Ureter (tissue), 1 donor: ENCODE measurements at places on chromosomes 6 and 20.

- no peak for DNase-seq
Measured at GRCh38 chr6:98657764-98658163, 176.6 kb upstream of the POU3F2 start.

DNA sequence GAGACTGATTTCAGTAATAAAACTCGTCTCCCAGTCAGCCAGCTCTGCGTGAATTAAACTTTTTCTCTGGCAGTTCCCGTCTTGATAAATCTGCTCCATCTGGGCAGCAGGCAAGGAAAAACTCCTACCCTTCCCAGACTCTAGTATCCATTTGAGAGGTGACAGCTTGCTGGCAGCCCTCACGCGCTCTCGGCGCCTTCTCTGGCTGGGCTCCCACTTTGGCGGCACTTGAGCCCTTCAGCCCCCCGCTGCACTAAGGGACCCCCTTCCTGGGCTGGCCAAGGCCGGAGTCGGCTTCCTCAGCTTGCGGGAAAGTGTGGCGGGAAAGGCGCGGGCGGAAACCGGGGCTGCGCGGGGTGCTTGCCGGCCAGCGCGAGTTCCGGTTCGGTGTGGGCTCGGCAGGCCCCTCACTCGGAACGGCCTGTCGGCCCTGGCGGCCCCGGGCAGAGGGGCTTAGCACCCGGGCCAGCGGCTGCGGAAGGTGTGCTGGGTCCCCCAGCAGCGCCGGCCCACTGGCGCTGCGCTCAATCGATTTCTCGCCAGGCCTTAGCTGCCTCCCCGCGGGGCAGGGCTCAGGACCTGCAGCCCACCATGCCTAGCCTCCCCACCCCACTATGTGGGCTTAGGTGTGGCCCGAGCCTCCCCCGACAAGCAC lies 21.8 kb upstream of the GMPR start:
- DNase-seq = no peak

- no peak for DNase-seq
Measured at GRCh38 chr6:141464490-141464889, 668.2 kb upstream of the GJE1 start.

DNA sequence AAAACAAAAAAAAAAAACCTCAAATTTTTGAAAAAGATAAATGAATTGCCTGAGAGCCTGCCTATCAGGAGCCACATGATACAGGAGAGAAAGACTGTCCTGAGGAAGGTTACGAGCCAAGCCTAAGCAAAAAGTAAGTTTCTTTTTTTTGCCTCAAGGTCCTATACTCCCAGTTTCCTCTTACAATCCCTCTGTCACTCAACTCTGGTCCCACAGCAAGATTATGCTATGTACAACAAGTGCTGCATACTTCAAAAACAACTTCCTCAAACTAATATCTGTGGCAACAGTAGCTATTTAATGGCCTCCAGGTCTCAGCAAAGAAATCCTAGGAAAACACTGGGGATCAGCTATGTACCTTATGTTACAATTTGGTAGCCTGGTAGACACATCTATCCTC lies 46.8 kb downstream of the PLN start:
- no peak for DNase-seq

DNA sequence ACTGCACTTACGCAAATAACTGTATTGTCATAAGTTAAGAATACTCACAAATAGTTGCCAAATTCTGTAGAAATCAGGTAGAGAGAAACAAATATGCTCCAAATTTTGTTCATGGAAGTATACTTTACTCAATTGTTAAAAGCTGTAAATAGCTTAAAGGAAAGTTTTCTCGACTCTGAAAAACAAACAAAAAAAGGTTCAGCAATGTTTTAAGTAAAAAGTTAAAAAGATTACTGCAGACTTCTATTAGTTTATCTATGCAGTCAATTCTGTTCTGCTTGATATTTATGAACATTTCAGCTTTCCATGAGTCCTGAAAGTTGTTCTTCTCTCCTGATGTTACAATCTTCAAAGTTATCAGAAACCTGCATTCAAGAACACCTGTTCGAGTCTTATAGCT lies 37.5 kb upstream of the FAM8A1 start:
- DNase-seq = no peak

DNA sequence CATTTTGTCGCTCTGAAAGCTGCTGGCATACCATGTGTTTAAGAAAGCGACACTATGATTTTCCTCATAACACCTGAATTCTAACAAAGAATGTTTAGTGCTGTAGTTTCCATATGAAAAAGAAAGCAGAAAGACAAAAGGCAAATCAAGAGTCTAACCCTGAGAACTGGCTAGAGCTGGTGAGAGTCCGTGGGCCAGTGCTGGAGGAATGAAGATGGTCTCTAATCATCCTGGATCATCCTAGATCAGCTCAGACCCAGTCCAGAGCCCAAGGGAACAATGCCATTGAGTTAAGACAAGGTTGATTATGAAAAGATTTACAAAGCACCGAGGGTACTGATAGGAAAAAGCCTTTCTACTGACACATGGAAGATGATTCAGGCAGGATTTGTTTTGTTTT lies 73.0 kb upstream of the MYLIP start:
- no peak for DNase-seq

DNA sequence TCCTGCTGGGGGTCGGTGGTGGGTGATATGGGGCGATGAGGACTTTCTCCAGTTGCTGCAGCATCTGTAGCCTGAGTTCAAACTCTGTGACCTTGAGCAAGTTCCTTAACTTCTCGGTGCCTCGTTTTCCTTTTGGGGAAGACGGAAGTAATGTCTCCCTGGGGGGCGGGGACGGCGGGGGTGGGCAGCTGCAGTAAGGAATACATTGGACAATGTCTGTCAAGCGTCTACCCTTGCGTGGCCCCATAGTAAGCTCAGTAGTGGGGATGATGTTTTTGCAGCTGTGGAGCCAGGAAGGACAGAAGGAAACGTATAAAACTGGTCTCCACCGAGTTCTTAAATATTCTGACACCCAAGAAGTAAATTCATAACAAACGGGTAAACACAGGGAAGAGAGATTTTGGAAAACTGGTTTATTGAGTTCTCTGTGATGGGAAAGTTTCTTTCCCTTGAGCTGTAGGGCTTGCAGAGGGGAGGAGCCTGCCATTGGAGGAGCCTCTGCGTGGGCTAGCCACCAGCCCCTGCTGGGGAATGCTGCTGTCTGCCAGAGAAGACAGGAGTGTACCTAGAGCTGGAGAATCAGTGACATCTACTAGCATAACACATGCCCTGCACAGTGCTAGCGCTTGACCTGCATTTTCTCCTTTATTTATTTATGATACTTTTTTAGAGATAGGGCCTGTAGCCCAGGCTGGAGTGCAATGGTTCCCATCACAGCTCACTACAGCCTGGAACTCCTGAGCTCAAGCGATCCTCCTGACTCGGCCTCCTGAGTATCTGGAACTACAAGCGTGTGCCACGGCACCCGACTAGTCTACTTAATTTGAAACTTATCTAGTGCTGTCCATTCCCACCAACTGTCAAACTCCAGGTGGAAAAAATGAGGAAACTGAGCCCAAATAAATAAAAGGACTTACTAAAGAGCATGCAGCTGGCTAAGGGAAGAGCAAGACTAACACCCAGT lies 1.2 kb upstream of the ACSS1 start:
- DNase-seq = no peak

- no peak for DNase-seq
Measured at GRCh38 chr6:99334526-99335127, 14.8 kb downstream of the FAXC start.

DNA sequence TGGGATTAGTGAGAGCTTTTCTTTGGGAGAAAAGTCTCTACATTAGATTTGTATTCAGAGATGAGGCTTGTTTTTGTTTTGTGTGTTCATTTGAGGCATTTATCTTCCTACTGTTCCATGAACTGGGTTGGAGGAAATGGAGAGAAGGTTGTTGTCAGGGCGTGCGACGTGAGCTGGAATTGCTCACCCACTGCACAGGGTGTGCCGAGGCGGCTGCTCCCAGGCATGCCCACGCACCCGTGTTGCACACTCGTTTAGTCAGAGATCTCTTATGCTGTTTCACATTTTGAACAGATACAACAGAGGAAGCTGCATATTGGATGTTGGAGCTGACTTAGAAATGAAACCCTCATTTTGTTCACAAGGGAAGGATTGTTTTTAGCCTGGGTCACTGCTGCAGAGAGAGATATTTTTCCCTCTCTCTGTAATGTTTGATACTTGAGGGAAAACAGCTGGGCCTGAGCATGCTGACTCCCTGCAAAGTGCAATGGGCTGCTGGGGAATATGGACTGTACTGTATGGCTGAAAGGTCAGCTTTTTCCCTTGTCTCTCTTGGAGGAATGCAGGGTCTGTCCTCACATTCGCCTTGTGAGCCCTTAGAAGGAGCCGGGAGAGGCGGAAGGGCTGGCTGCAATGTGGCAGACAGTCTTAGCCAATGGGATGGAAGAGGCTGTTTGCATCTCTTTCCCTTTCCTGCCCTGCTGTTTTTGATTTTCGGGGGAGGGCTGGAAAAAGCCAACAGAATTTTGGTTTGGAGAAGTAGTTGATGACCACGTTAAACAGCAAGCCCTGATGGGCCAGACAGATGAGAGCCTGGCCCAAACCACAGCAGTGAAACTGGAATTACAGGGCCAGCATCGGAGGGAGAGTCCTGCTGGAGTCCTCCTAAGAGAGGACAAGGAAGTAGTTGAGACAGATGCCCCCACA lies 170.8 kb downstream of the SASH1 start:
- DNase-seq = no peak

GRCh38 chr6:37625591-37626374 lies 71.9 kb downstream of the MDGA1 start:
- no peak for DNase-seq

DNA sequence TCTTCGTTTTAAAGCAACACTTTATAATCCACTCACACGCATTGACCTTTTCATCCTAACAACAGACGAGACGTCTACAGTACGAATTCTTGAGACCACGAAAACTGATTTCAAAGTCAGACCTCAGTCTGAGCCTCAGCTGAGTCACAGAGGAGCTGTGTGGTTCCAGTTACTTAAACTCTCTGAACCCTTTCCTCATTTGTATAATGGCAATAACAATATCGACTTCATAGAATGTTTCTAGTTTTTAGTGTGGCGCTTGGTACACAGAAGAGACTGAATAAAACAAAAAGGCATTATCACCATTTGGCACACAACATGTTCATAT lies 236.9 kb downstream of the ATXN1 start:
- no peak for DNase-seq

- no peak for DNase-seq
Measured at GRCh38 chr6:156659822-156660198, 117.4 kb upstream of the ARID1B start.

DNA sequence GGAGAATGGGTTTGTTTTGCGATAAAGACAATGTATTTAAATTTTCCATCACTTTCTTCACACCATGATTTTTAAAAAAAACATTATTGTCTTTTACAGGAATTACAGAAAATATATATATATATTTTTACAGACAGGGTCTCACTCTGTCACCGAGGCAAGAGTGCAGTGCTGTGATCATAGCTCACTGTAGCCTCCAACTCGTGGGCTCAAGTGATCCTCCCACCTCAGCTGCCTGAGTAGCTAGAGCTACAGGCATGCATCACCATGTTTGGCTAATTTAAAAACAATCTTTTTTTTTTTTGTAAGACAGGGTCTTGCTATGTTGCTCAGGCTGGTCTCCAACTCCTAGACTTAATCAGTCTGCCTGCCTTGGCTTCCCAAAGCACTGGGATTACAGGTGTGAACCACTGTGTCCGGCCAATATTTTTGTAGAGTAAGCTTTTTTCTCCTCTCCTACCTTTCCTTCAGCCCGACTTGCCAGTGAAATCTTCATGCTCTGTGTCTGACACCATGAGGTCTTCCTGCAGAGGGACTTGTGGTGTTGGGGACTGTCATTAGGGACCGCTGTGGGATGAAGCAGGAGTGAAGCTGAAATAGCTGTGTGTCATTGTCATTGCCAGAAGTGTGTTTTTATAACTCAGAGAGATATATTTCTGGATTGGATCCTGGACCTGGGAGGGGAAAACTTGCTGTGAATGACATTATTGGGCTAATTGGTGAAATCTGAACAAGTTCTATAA lies 13.2 kb downstream of the DSP start:
- no peak for DNase-seq

DNA sequence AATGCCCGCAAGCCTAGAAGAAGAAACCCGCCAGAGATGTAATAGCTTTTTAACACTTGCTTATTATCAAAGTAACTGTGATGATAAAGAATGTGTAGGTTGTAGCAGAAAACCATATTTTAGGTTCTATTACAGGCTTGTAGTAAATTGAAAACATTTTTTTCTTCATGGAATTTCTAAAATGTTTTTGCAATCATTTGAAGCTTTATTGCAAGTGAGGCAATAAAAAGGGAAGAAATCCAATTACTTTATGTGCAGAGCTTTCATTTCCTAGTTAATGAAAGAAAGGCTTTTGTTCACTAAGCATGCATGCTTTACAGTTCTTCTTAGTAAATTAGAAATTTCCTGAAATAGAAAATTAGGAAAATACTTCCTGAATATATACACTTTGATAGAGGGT lies 135.1 kb downstream of the B3GAT2 start:
- DNase-seq = no peak

DNA sequence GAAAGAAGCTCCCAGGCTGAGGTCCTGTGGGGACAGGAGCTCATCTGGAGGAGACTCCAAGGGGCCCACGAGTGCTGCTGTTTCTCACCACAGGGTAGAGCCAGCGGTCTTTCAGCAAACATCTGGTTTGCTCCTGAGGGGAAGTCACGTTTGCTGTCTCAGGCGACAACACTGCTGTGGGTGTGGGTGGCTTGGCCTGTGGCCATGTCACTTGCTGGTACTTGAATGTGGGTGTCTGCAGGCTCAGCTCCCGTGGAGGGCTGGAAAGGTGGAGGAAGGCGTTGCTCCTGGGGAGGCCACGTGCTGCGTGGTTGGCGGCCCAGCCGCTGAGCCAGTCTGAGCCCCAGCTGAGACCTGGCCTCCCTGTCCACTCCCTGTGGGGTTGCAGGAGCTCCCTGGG lies 52.8 kb upstream of the MPC1 start:
- peak; percentile 53 for DNase-seq
